ENCODE measurements at places on chromosomes 12 and 14.

DNA sequence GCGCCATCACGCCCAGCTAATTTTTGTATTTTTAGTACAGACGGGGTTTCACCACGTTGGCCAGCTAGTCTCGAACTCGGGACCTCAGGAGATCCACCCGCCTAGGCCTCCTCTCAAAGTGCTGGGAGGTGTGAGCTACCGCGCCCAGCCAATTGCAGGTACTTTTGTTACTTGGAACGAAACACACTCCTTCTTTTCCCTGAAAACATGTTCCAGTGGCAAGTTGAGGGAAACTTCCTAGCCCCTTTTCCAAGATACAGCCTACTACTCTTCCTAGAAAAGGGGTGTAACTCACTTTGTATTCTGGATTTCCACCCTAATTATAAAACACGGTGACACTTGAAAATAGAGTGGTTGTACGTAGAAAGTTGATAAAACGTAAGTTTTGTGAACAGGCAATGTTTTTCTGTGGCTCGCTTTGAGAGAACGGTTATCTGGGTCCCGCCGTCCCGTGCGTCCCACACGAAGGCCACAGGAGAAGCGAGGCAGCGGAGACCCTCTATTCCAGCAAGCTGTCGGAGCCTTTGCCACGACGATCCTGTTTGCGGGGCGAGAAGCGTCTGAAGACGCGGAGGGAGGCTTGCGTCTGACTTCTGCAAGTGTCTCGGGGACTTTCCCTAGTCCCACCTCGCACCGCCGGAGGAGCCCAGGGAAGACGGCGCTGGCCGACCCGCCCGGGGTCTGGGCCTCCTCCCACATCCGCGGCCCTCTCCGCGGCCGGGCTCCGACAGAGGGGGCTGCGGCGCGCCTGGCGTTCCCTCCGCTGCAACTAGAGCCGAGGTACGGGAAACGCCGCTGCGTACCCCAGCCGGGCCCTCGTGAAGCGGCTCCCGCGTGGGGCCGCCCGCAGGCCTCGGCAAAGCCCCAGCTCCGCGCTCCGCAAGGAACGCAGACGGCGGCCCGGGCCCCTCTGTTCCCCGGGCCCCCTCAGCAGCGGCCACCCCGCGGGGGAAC lies 745 bp downstream of the CDCA4 start:
- peak; percentile 73 for DNase-seq

- DNase-seq = peak; percentile 54
Observed at GRCh38 chr12:48998497-48999353, 450 bp downstream of the DDN start.

GRCh38 chr12:50518090-50518489 lies 13.3 kb downstream of the DIP2B start:
- DNase-seq = no peak

GRCh38 chr12:131221061-131221956 lies 267.6 kb downstream of the ADGRD1 start:
- no peak for DNase-seq

GRCh38 chr14:91313154-91313850 lies 68.8 kb upstream of the GPR68 start:
- DNase-seq = no peak

DNA sequence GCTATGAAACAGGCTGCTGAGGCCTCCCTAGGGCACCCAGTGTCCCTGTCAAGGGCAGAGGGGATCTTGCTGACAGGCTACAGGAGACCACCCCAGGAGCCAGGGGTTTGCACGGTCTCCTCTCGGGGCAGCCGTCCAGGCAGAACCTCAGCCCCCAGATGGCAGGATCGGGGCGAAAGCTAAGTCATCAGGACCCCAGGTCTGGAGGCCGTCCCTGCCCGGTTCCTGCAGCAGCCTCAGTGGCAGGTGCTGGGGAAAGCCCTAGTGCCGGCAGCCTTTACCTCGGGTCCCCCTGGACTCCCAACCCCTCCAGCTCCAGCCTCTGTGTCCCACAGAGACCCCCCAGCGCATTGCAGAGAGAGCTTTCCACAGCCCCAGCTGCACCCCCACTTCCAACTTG lies 103.8 kb upstream of the C14orf180 start:
- no peak for DNase-seq

DNA sequence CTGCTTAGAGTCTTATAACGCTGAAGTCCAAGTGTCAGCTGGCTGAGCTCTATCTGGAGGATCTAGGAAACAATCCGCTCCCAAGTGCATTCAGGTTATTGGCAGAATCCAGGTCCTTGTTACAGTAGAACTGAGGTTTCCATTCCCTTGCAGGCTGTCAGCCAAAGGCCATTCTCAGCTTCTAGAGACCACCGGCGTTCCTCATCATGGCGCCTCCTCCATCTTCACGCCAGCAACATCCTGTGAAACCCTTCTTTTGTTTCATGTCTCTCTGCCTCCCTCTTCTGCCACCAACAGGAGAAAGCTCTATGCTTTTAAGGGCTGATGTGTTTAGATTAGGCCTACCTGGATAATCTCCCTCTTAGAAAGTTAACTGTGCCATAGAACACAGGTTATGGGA lies 133.0 kb upstream of the RASSF8 start:
- no peak for DNase-seq

Measured in activated naive CD8-positive, alpha-beta T cell treated with anti-CD3 and anti-CD28 coated beads, Interleukin-2, amount 10 ng/mL, durations not matched to agents 7 days and 5 days (primary cell).